ENCODE measurements at places on chromosomes 13 and 19. TPM values are rescaled to one million over a fixed set of nuclear protein-coding genes. Genes with fewer than 3 reads are reported as not detected.

DNA sequence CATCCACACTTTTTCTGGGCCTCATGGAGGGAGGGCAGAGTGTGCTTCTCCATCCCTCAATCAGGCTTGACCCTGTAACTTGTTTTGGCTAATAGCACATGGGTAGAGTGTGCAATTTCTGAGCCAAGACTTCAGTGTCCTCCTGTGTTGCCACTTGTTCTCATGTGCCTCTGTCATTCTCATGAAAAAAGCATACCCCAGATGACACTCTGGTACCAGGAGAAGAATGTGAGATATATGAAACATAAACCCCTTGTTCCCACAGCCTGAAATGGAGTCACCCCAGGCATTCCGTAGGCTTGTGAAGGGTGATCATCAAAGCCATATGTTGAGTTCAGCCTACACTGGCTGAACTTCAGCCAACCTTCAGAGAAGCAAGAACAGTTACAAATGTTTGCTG lies 239.2 kb upstream of the MIR17HG start:
- H3K4me3 ChIP-seq, result no peak overlapping the region
- H3K4me1 ChIP-seq, result peaks cover 14% of the 10 kb centered on the region
- no peaks in the 10 kb centered on the region for H3K27me3 ChIP-seq
- no peak overlapping the region for H3K27ac ChIP-seq
- DNase-seq, result no peak

Gene DCLK1
- 63.9 TPM for total RNA-seq

GRCh38 chr19:49340865-49341718 lies 5.9 kb downstream of the CD37 start:
- H3K36me3 ChIP-seq, result peaks cover 25% of the 10 kb centered on the region
- no peak for DNase-seq
- H3K27ac ChIP-seq, result no peak overlapping the region
- no peak overlapping the region for H3K4me3 ChIP-seq

- H3K27ac ChIP-seq, result no peak overlapping the region
- no peaks in the 10 kb centered on the region for H3K36me3 ChIP-seq
- H3K4me3 ChIP-seq, result no peak overlapping the region
- H3K27me3 ChIP-seq, result no peaks in the 10 kb centered on the region
- no peaks in the 10 kb centered on the region for H3K4me1 ChIP-seq
These were observed 16.2 kb upstream of the IFT88 start for GRCh38 chr13:20550799-20551198.

DNA sequence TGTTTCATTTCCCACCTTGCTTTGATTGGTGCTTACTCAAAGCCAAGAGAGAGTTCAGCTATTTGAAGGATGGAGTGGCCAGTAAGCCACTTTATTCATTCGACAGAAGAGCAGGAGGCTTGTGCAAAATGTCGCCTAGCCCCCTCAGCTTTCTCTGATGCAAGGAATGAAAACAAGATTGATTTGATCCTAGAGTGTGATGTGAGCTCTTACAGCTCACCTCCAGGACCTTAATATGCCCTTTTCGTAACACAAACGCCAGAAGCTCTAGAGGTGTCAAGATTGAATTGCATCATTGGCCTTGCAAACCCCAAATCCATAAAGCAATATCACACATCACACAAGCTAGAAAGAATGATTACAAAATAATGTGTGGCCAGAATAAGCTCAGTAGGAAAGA lies 36.4 kb downstream of the TEX29 start:
- H3K36me3 ChIP-seq, result no peaks in the 10 kb centered on the region
- no peak for DNase-seq
- H3K27me3 ChIP-seq, result peaks cover 1% of the 10 kb centered on the region
- H3K27ac ChIP-seq, result no peak overlapping the region

Gene DOCK9
- 4.5 TPM for total RNA-seq

- no peak overlapping the region for H3K4me3 ChIP-seq
- no peak overlapping the region for H3K27ac ChIP-seq
- peaks cover 6% of the 10 kb centered on the region for H3K36me3 ChIP-seq
- peaks cover 2% of the 10 kb centered on the region for H3K4me1 ChIP-seq
- DNase-seq, result no peak
- H3K27me3 ChIP-seq, result no peaks in the 10 kb centered on the region
These were observed 235.9 kb downstream of the DCT start for GRCh38 chr13:94243551-94243950.

DNA sequence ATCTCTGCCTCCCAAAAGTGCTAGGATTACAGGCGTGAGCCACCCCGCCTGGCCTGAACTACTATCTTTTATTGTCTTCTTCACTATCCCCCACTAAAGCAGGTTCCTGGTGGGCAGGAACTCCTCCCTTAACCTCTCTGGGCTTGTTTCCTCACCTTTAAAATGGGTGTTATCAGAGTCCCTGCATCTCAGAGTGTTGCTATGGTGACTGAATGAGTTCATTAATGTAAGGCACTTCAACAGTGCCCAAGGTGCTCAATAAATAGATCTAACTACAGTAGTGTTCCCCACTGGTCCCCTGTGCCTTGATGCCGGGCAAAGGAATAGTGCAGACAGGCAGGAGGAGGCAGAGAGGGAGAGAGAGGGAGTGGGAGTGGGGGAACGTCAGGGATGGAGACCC lies 20.5 kb downstream of the CCDC97 start:
- peak overlapping the region; percentile 58 for H3K4me3 ChIP-seq
- peak overlapping the region; percentile 74 for H3K27ac ChIP-seq
- peaks cover 30% of the 10 kb centered on the region for H3K4me1 ChIP-seq

DNA sequence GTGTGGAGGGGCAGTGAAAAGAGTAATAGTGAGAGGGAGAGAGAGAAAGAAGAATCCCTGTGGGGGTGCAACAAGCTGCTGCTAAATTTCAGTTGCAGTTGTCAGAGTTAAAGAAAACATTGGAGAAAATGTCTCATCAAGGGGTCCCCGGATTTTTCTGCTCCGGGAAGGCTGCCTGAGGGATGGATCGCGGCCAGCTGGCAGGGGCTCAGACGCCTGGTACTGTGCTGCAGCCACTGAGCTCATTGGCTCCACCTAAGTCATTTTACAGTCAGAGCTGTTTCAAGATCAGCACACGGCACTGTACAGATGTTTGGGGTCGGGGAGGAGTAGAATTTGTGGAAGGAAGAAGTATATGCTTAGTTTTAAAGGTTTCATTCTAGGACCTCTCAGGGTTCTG lies 106.2 kb downstream of the SHISA2 start:
- no peak overlapping the region for H3K4me3 ChIP-seq
- no peak for DNase-seq
- H3K27ac ChIP-seq, result no peak overlapping the region
- H3K4me1 ChIP-seq, result peaks cover 35% of the 10 kb centered on the region
- peaks cover 9% of the 10 kb centered on the region for H3K27me3 ChIP-seq

Gene PGLYRP1
- not detected for total RNA-seq

DNA sequence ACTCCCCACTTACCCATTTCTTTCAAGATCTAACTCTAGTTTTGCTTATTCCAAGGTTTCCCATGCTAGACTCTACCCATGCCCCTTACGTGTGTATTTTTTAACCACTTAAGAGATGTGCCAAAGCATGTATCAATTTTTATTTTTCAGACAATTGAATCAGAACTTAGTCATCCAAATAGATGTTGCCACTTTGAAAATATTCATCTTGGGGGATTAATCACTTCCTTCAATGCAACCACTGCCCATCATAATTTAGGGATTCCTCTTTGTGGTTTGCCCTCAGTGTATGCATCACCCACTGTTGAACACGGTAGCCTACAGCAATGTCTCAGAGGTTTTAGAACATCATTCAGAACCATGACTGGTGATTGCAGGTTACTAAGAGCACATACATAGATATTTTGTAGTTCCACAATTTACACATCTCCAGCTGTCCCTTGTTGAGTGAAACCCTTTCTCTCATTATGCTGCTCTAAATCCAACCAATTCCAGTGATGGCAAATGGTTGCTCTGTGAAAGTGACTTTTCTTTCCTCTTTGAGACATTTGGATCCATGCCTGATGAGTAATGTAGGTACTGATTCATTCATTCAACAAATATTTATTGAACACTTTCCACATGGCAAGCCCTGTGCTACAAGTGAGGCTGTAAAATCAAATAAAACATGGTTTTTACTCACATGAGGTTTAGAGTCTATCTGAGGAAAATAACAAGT lies 60.6 kb upstream of the SERP2 start:
- H3K4me3 ChIP-seq, result no peak overlapping the region
- no peak for DNase-seq
- H3K36me3 ChIP-seq, result no peaks in the 10 kb centered on the region

DNA sequence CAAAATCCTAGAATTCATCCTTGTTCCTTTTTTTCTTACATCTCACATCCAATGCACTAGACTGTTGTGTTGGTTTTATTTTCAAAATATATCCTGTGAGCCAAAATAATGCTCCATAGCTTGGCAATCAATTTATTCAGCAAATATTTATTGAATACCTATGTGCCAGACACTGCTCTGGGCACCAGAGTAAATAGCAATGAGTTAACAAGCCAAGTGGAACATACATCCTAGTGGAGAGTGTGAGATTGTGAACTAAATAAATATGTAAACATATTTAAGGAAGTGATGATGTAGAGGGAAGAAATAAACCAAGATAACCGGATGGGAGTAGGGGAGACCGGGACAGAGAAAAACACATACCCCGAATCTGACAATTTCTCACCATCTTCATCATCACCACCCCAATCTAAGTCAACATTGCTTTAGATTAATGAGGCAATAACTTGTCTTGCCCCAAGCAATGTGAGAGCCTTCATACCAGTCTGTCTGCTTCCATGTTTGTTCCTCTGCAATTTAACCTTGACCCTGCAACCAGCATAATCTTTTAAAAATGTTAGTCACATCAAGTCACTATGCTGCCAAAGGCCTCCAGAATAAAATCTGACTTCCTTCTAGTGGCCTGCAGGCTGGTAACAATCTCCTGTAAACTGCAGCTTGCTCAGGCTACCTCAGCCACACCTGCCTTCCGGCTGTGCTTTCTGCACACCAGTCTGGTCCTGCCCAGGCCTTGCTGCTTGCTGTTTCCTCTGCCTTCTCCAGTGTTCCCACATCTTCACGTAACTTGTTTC lies 199.2 kb downstream of the DLEU7 start:
- no peaks in the 10 kb centered on the region for H3K4me1 ChIP-seq
- no peak overlapping the region for H3K4me3 ChIP-seq
- DNase-seq, result no peak
- no peaks in the 10 kb centered on the region for H3K36me3 ChIP-seq
- H3K27ac ChIP-seq, result no peak overlapping the region
- no peaks in the 10 kb centered on the region for H3K27me3 ChIP-seq

DNA sequence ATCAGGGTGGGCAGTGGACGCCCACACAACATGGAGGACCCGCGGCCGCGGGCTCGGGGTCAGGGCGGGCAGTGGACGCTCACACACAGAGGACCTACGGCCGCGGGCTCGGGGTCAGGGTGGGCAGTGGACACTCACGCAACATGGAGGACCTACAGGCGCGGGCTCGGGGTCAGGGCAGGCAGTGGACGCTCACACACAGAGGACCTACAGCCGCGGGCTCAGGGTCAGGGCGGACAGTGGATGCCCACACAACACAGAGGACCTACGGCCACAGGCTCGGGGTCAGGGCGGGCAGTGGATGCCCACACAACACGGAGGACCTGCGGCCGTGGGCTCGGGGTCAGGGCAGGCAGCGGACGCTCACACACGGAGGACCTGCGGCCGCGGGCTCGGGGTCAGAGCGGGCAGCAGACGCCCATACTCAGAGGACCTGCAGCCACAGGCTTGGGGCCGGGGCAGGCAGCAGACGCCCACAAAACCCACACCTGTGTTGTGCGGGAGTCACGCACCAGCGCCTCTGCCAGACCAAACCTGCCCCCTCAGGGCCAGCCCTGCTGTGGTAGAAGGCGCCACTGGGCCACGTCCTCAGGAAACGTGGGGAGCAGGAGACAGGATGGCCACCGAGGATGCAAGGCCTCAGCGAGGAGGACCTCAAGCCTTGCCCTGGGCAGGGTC lies 27.6 kb upstream of the C13orf46 start:
- no peak overlapping the region for H3K27ac ChIP-seq
- peaks cover 3% of the 10 kb centered on the region for H3K36me3 ChIP-seq
- peaks cover 10% of the 10 kb centered on the region for H3K4me1 ChIP-seq
- DNase-seq, result no peak

Gene RFXAP
- 4.8 TPM for total RNA-seq

Gene JOSD2
- total RNA-seq, result 19.1 TPM

Gene ZNF626
- total RNA-seq, result 24.2 TPM

DNA sequence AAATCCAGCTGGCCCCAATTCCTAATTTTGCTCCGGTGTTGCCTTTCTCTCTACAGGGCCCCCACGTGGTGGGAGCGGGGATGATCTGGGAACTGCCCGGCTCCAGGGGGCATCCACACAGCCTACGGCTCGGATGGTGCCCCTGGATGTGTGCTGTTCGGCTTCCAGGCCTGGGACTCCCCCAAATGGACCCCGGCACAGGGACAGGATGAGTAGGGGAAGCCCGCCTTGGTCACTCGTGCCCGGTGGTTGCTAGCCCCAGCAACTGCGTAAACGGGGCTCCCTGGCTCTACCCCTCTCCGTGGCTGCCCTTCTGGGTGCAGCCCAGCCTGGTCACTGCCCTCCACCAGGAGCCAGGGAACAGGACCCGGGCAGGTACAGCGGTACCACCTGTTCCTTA lies 111.5 kb downstream of the TEX26 start:
- H3K27ac ChIP-seq, result peak overlapping the region; percentile 88
- H3K27me3 ChIP-seq, result peaks cover 7% of the 10 kb centered on the region
- H3K4me3 ChIP-seq, result no peak overlapping the region
- H3K36me3 ChIP-seq, result no peaks in the 10 kb centered on the region

DNA sequence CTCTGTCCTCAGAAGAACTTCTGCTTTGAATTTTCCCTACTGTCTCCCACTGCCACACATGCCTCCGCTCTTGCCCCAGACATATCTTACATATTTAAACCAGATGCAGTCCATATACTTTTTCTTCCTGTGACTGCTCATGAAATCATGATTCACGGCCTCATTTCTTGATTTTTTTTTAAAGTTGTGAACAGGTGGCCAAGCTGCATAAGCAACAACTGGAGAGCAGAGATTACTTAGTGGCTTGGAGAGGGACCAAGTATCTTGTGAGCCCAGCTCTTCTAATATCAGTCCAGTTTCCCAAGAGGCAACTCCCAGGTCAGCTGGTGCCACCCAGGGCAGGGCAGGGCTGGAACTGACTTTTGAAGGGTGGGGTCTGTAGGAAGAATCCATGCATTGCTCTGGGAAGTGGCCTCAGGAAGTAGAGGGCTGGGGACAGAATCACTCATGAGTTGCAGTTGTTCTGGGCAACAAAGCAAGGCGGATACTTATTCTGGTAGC lies 152.4 kb downstream of the LMO7 start:
- no peaks in the 10 kb centered on the region for H3K27me3 ChIP-seq
- H3K4me3 ChIP-seq, result no peak overlapping the region
- no peaks in the 10 kb centered on the region for H3K4me1 ChIP-seq
- no peaks in the 10 kb centered on the region for H3K36me3 ChIP-seq
